ENCODE measurements at places on chromosomes 4 and X. TPM values are rescaled to one million over a fixed set of nuclear protein-coding genes. Genes with fewer than 3 reads are reported as not detected.

DNA sequence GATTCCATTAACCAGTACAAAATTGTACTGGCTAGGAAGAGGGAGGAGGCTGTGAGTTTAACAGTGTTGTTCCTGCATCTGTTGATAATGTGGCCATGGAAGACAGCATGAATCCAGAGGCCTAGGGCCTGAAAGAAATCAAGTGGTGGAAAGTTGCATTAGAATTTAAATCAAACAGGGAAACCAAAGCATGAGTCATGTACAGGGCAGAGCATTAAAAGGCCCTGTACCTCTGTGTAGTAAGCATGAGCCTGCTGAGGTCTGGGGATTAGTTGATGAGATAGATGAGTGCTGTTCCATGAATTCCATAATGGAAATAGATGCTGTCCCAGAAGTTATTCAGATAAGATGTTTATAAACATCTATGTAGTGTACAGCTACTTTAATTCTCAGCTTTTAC, 58.3 kb downstream of the MID1IP1 start:
- DNase-seq = no peak

- no peak for DNase-seq
Measured at GRCh38 chrX:19748896-19749680, 138.3 kb downstream of the SH3KBP1 start.

DNA sequence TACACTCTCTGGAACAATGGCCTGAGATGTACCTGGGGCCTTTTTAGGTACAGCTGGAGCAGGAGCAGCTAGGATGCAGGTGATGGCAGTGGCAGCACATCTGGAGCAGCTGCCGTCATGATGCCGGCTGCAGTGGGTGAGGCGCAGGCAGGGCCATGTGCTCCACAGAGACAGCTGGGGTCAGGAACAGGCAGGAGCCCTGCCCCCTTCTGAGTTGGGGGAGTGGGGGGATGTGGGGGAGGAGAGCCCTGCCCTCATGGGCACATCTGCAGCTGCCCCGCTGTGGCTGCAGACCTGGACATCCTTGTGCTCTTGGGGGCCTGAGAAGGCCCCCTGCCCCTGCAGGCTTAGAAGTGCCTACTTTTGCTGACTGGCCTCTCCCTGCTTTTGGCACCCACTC, 352.8 kb upstream of the PABPC5 start:
- no peak for DNase-seq

GRCh38 chr4:39363773-39364393, 2.3 kb downstream of the RFC1 start:
- DNase-seq = no peak

DNA sequence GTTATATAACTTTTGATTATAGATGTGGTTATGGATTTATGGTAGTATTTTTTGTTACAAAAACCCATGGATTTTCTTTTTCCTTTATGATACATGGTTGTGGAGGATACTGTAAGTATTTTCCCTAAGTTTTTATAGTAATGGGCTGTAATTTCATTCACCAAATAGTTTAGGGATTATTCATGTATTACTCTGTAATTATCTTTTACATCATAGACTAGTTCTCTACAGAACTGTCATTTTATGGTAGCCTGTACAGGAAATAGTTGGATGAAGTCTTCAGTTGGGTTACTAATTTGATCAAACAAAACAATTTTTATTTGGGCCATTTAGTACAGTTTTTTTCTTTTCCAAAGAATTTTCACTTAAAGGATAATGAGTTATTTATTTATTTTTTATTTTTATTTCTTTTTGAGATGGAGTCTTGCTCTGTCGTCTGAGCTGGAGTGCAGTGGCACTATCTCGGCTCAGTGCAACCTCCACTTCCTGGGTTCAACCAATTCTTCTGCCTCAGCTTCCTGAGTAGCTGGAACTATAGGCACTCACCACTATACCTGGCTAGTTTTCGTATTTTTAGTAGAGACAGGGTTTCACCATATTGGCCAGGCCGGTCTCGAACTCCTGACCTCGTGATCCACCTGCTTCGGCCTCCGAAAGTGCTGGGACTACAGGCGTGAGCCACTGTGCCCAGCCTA, 42.1 kb downstream of the RBPJ start:
- DNase-seq = no peak

GRCh38 chr4:113355550-113356371, 306.3 kb downstream of the ANK2 start:
- DNase-seq = no peak

GRCh38 chrX:107753187-107753586, 22.4 kb downstream of the TSC22D3 start:
- no peak for DNase-seq

GRCh38 chr4:128452415-128452814, 164.8 kb upstream of the PGRMC2 start:
- no peak for DNase-seq

- DNase-seq = peak; percentile 16
Measured at GRCh38 chr4:169774466-169775445, 17.0 kb upstream of the HPF1 start.

Gene ASB5
- total RNA-seq = 0.41 TPM

Gene NONO
- total RNA-seq = 402 TPM

Gene GRK4
- total RNA-seq = 59.5 TPM

Gene MUC7
- total RNA-seq = not detected

Data from frontal cortex (tissue), 4 donors.